ENCODE measurements at places on chromosomes 5 and 9.

- no peak for DNase-seq
Observed at GRCh38 chr9:136620441-136621018, 42.2 kb upstream of the EGFL7 start.

- no peak for DNase-seq
Observed at GRCh38 chr5:71786337-71787055, 67.4 kb downstream of the CARTPT start.

DNA sequence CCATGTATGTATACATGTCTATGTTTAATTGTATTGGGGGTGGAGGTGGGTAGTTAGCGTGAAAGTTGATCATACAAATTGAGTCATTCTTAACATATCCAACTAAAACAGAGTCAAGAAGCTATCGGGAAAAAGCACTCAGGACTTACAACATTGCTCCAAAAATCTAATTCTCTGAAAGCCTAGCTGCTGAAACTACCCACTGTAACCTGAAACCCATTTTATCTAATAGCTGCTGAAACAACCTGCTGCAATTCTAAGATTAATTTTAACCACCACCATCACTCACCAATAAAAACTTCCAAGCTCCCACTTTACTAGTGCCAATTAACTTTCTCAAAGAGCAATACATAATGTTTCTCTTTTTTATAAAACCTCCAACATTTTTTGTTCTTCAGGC is 32.2 kb downstream of the KCNV2 start:
- no peak for DNase-seq

- no peak for DNase-seq
Observed at GRCh38 chr9:98380065-98380681, 124.7 kb upstream of the TBC1D2 start.
